ENCODE measurements at places on chromosomes 12 and 14.
A peak's percentile ranks its signal among the peaks of the same experiment; 100 is the strongest.

DNA sequence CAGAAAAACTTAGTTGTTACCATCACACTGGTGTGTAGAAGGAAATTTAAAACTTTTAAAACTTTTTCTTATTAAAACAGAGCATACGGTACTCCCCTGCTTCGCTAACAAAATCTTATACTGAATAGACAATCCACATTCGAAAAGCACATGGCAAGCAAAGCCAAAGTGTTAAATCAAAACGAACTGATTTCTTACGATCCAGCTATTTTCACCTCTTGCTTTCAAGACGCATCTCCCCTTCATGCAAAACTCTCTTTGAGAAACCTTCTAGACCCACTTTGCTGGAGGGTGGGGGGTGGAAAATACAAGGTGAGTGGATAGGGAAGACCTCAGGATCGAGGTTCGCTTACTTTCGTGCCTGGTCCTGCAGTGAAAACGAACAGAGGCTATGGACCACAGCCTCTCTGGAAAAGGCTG, 328 bp downstream of the INTS13 start:
- no peak for DNase-seq

DNA sequence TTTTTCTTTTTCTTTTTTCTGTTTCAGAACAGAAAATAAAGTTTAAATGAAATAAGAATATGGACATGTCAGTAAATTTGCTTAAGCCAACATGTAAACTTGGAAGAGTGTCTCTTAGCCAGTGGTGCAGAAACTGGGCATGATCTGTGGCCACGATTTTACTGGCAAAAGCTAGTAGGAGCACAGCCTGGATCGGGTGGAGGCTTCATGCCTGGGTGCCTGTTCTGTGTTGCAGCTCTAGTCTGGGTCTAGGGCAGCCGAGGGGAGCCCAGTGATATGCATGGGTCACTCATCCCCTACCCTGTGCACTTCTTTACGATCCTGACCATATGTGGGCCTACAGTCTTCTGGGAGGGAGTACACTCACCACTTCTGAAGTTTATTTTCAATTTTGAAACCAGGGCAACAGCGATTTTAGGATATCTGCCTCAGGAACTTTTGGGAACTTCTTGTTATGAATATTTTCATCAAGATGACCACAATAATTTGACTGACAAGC, 45.6 kb upstream of the SMCO2 start:
- no peak for DNase-seq

- DNase-seq: no peak
Measured at GRCh38 chr12:40499856-40500255, 192.4 kb upstream of the CNTN1 start.

GRCh38 chr12:126198966-126199692, 1133.9 kb downstream of the AACS start:
- DNase-seq: no peak

DNA sequence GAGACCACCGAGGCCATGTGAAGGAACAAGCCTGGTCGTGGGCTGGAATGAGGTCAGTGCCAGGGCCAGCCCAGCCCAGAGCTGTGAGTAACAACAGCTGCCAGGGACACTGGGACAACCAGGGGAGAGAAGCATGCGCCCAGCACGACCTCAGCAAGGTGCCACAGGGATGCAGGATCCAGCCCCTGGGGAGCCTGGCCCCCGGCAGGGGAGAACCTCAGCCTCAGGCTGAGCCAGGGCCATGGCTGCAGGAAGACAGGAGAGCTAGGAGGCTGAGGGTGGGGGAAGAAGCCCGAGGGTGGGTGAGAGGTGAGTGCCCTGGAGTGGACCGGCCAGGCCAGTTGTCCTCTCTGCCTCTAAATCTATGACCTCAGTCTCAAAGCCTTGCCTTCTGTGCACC, 62.6 kb downstream of the BCL11B start:
- no peak for DNase-seq

GRCh38 chr12:47527816-47528215, 178.0 kb downstream of the RPAP3 start:
- no peak for DNase-seq

DNA sequence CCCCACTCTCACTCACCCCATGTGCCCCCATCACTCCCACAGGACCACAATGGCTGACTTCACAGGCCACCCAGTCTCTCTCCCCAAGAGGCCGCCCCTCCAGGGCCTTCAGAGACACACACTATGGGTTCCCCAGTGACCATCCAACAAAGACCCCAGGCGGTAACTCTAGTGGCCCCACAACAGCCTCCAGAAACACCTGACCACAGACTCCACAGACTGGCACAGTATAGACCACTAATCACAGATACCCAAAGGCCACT, 3.0 kb downstream of the ZNF605 start:
- DNase-seq: no peak

GRCh38 chr14:75299059-75299458, 20.4 kb downstream of the FOS start:
- DNase-seq: no peak

DNA sequence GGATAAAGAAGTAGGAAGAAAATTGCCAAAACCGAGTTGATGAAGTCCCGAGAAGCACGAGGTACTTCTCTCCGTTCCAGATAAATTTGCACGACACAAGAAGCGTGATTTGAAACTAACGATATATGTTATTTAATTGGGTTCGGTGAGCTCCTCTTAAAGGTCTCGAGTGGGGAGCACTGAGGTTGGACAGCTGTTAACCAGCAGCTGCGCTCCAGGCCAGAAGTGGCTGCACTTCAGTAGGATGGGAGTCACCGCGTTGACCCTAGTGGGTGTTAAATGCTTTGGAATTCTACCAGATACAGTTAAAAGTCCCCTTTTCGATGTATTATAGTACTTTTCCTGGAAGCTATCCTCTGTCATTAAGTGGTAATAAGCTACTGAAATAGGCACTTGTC, 953 bp upstream of the DCAF5 start:
- no peak for DNase-seq

GRCh38 chr14:67393689-67394088, 18.3 kb downstream of the PLEK2 start:
- DNase-seq: no peak

DNA sequence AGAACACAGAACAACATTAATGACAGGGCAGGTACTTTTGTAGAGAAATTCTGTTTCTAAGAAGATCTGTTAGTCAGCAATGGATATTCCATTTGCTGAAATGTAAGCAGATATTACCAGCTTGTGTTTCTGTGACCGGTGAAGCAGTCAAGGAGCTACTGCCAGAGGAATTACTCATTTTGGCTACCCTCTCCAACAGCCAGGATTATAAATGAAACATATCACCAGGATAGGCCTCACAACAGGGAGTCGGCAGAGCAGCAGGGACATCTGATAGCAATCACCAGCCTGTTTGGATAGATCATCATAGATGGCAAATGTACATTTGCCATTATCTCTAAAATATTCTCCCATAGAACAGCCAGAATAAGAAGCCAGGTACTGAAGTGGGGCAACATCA, 440.7 kb downstream of the KCNH5 start:
- no peak for DNase-seq

DNA sequence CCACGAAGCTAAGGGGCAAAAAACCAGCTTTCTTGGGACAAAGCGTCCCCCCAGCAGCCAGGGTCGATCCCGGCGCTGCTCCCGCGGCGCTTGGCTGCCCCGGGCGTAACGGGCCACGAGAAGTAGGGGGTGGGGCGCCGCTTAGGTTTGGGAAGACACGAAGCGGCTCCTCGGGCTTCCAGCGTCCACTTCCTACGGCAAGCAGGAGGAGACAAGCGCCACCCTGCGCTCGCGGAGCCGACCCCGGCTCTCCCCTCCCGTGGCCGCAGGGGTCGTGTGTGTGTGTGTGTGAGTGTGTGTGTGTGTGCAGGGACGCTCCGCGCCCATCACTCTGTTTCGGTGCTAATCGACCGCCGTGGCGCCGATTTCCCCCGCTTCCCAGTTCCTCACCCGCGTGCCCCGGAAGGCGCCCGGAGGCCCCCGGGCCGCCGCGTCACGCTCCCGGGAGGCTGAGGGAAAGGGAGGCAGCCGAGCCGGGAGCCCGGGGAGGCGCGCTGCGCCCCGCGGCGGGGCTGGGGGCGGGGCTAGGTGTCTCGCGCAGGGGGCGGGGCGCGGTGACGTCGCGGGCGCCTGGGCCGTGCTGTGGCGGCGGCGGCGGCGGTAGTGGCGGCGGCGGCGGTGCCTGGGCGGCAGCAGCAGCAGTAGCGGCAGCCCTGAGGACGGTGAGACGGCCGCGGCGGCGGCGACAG, at the start of gene ERC1:
TSS of gene ERC1 (plus strand) at position 563 of the 689 bp plus-strand sequence. CDS start 36,681 bp downstream, outside the sequence.
- DNase-seq: peak; percentile 76

Data from effector CD8-positive, alpha-beta T cell (primary cell).